ENCODE measurements at places on chromosomes 6 and 20.

DNA sequence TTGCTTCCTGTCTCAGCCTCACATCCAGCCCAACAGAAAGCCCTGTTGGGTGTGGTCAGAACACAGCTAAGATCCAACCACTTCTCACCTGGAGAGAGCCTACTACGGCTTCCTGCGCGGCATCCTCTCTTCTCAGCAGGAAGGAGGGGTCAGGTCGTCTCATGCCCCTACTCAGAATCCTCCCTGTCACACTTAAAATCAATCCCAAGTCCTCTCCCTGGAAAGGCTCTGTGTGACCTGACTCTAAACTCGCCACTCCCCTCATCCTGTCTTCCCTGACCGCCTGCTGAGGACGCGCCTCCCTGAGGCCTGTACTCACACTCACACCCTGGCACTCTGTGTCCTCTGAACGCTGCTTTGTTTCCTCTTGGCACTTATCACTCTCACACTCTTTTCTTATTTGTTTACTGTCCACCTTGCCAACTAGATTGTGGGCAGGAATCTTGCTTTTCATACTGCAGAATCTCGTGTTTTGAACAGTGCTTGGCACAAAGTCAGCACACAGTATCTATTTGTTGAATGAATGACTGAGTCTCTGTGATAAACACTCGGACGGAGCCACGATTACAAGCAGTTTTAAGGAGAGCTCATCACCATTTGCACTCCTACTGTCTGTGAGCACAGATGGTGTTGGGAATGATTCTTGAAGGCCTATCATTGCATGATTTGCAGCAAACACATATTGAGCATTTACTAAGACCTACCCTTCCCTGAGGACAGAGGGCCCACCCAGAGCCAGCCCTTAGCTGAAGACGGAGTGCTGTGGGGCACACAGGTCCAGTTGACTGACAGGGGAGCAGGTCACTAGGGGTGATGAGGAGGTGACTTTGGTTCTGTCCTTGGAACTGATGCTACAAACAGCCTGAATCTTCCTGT lies 18.7 kb downstream of the RAB5IF start:
- no peak for DNase-seq

DNA sequence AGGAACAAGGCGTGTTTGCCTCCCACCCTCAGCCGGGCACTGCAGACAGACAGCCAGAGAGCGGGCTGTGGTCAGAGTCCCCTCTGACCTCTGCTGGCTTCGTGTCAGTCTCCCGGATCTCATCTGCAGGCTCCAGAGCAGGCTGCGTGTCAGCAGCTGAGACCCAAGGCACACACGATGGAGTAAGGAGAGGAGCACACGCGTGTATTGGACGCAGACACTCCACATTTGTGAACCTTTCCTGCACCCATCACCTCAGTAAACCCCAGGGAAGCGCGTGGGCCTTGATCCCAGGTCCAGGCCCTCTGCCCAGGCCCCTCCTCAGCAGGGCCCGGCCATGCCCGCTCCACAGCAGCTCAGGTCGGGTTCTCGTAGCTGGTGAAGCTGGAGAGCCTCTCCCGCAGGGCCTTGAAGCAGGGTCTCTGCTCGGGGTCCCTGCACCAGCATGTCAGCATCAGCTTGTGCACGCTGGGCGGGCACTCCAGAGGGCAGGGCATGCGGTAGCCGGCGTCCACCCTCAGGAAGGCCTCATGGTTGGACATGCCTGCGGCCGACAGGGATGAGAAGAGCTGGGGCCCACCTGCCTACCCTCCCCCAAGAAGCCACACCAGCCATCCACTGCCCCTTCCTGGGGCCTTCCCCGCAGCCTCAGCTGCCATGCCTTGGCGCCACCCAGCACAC lies 7.9 kb downstream of the PTK6 start:
- no peak for DNase-seq

DNA sequence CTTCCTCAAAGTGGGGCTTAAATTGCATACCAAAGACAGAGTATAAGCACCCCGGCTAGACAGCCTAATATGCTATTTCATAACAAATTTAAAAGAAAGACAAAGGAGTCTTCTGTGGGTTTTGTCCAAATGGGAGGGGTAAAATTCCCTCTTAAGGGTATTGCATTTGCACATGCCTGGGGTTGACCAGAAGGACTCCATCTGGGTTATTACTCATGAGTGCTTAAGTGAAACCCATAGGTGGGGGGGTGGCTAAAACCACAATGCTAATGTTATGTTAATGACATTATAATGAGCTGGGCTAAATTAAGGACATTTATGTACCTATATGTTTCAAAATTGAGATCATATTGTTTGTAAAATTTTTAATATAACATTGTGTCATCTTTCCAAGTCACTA lies 15.0 kb downstream of the IMPG1 start:
- no peak for DNase-seq

DNA sequence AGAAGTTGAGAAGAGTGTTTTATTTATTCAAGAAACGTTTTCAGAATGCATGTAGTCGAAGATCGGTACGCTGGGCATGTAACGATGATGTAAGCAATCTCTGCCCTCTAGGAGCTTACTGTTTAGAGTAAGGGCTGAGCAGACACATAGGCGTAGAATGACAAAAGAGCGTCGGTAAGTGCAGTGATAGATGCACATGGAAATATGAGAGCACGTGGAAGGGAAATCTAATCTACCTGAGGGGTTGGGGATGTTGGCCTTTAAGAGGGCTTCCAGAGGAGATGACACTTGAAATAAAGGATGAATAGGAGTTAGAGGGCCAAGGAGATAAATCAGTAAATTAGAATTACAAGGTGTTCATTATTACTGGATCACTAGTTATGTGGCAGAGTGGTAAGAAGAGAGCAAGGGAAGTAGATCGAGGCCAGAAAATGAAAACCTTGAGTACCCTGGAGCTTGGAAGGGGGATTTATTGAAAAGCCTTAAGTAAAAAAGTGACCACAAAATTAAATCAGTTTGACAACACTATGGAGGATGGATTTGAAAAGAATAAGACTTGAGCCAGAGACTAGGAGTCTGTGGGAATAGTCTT lies 782 bp downstream of the TRMT11 start:
- no peak for DNase-seq

- DNase-seq, result no peak
Measured at GRCh38 chr6:98769546-98769945, 64.8 kb upstream of the POU3F2 start.

DNA sequence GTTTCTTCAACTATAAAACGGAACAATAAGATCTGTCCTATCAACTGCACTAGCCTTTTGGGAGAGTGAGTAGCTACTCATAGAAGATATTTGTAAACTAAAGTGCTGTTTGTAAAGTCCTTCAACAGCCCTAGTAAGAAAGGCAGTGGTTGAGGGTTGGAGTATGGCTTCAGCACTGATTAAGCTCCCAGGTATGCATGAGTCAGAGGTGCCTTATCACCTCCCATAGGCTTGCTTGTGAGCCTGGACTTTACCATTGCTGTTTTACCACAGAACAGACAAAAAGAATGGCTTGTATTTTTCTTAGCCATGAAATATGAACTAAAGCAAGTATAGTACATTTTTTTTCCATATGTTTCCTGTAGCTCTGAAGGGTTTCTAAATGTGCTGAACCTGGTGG lies 44.1 kb downstream of the SAMD3 start:
- DNase-seq, result no peak

DNA sequence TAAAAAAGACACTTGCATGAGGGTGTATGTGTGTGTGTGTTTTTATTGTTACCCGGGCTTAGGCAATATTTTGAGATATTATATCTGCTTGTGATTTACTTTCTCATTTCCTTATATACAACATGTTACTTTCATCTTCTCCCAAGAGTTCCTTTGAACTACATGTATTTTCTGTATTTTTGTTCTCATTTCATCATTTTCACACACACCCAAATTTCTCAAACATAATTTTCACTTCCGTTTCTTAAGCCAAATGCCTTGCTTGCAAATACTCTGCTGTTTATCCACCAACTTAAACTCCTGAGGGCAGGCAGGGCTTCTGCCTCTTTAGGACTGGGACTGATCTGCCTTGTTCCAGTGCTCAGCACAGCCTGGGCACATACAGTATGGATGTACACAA lies 69.3 kb upstream of the FYN start:
- no peak for DNase-seq

GRCh38 chr6:168027521-168027920 lies 30.1 kb downstream of the KIF25 start:
- DNase-seq, result no peak

GRCh38 chr20:669573-669972 lies 6.0 kb downstream of the SCRT2 start:
- DNase-seq, result no peak

- DNase-seq, result no peak
Measured at GRCh38 chr20:58553166-58553696, 38.0 kb upstream of the APCDD1L start.

DNA sequence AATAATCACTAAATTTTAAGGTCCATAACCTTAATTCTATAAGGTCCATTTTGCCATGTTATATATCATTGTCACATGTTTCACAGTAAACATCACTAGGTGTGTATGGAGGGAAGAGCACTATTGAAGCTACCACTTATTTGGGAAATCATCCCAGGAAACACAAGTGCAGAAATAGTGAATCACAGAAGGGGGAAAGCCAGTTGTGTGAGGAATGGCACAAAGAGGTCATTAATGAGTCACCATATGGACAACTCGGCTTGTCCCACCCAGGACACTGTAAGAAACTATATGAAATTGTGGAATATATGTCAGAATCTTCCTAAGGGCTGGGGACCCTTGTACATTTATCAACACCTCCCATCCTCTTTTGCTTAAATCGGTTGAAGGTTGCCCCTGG lies 13.7 kb downstream of the BTN3A1 start:
- DNase-seq, result no peak

GRCh38 chr20:37414224-37415035 lies 68.5 kb downstream of the SRC start:
- no peak for DNase-seq

DNA sequence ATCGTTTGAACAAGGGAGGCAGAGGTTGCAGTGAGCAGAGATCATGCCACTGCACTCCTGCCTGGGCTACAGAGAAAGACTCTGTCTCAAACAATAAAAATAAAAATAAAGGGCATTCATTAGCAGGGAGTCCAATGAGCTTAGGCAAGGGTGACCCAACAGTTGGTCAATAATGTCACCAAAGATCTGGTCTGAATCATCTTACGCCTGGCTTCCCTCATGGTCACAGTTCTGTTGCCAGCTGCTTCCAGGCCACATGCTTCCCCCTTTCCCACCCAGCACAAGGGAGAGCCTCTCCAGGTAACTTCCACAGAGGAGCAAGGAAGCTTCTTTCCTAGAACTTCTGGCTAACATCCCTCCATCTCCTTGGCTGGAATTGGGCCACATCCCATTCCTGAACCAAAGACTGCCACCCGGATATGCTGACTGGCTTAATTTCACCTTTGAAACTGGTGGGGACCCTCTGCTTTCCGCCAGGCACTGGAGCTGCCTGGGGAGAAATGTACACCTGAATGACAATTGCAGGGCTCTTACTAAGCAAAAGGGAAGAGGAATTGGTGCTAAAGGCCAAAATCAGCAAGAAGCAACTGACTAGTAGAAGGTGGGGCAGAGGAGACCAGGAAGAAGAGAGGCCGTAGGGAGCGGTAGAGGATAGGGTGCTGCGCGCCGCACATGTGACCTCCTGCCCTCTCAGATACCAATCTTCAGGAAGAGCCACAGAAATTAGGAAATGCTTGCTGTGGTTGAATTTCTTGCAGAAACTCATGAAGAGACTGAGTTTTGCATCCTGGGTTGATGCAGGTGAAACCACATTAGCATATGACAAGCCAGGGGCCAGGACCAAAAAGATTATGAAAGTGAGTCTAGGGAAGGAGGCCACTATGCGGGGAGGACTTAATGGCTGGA lies 8.3 kb upstream of the SCML4 start:
- no peak for DNase-seq

- peak; percentile 64 for DNase-seq
Measured at GRCh38 chr20:48638546-48638945, 189.3 kb downstream of the PREX1 start.

GRCh38 chr6:43940393-43941087 lies 170.5 kb downstream of the VEGFA start:
- no peak for DNase-seq

DNA sequence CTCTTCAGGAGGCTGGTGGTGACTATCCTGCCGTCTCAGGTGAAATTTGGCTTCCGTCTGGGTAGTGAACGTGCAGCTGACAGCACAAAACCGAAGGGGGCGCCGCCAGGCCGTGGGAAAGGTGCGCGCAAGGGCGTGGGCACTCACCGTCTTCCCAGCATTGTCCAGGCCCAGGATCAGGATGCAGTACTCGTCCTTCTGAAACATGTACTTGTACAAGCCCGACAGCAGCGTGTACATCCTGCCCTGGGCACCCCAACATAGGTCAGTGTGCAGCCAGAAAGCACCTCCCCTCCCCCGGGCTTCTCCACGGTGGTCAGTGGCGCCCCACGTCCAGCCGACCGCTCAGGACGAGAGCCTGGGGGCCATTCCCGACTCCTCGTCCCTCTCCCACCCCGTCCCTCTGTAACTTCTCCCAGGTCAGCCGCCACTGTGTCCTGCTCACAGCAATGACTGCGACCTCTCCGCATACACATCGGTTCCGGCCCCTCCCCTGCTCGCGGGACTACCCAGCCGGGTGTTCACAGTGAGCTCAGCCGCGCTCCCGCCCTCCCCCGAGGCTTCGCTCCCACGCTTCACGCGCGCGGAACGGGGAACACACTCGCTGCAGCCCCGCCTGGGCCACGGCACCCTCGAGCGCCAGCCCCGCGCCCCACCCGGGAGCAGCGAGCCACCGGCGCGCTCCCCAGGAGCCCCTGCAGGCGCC lies 771 bp downstream of the ARFRP1 start:
- DNase-seq, result no peak

DNA sequence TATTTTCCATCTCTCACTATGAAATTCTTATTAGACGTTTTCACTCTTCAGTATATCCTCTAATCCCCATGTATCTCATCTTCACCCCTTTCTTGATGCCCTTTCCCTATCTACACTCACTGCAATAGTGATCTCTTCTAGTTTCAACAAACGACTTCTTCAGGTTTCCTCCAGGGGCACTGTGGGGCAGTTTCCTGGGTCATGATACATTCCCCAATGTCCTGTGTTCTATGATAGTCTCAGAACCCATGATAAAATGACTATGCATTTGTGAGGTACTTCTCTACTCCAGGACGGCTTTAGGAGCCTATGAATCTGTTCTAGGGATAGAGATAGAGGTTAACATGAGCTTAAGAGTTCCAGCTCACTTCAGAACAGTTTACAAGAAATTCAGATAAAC lies 183.3 kb downstream of the FOXC1 start:
- DNase-seq, result no peak

DNA sequence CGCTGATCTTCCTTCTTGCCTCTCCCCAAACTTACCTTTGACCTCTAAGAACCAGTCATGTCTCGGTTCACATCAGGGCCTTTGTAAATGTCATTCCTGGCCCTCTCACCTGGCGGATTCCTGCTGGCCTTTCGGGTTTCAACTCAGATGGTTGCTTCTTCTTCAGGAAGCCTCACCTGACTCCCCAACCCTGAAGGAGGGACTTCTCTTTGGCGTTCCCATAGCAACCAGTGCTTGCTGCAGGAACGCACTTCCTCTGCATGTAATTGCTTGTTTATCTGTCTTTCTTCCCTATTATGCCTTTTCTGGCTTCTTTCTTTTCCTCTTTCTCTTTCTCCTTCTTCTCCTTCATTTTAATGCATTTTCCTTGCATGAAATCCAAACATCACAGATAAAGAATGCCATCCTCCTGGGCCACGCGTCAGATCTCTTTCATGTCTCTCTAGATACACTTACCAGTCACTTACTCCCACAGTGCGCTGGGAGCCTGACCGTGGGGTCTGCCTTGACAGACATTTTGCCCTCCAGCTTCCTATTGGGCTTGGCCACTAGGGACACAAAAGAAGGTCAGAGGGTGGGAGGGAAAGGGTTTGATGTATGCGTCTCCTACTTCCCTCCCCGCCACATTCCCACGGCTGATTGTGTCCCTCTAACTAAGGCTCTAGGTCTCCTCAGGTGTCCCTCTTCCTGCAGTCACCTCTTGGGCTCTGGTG lies 295.7 kb upstream of the TSHZ2 start:
- no peak for DNase-seq

Measured in NK-92 treated with Interleukin-12 subunit alpha and Interleukin-12 subunit beta, amount 100 ng/mL, for 24 hours (cell line).